ENCODE measurements at places on chromosomes 5 and 9.

DNA sequence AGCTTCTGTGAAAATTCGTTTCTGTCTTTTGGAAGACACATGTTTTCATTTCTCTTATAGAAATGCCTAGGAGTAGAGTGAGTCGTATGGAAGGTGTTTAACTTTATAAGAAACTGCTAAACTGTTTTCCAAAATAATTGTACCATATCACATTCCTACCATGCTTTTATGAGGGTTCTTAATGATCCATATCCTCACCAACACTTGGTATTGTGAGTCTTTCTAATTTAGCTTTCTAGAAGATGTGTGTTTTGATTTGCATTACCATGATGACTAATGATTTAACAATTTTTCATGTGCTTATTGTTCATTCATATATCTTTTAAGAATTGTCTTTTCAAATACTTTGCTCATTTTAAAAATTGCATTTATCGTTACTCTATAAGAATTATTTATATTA is 223.6 kb downstream of the COMMD10 start:
- DNase-seq = no peak

GRCh38 chr5:175479125-175479881 is 943 bp downstream of the SFXN1 start:
- DNase-seq = no peak

DNA sequence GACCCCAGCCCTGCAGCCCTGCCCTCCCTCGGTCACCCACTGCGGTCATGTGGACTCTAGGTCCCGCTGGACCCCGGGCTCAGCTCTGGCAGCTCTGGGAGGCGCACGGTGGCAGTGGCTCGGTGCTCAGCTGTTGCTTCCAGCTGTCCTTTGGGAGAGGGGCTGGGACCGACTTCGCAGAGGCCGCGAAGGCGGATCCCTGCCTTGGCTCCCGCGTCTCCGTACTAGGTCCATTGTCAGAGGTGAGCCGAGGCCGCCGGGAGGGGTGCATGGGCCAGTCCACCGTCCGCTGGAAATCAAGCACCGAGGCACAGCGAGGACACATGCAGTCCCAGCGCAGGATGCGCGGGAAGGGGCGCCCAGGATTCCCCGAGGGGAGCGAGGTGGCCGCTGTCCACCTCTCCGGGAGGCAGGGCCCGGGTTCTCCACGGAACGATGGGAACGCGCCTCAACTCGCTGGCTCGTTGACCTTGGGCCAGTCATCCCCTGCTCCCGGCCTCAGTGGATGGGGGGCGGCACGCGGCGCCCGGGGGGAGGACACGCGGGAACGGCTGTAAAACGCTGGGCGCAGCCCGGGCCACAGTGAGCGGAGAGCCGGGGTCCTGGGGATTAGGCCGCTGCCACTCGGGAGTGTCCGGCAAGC is 732 bp downstream of the GBGT1 start:
- DNase-seq = no peak

GRCh38 chr9:108205276-108205675 is 650.5 kb downstream of the ACTL7B start:
- DNase-seq = no peak

DNA sequence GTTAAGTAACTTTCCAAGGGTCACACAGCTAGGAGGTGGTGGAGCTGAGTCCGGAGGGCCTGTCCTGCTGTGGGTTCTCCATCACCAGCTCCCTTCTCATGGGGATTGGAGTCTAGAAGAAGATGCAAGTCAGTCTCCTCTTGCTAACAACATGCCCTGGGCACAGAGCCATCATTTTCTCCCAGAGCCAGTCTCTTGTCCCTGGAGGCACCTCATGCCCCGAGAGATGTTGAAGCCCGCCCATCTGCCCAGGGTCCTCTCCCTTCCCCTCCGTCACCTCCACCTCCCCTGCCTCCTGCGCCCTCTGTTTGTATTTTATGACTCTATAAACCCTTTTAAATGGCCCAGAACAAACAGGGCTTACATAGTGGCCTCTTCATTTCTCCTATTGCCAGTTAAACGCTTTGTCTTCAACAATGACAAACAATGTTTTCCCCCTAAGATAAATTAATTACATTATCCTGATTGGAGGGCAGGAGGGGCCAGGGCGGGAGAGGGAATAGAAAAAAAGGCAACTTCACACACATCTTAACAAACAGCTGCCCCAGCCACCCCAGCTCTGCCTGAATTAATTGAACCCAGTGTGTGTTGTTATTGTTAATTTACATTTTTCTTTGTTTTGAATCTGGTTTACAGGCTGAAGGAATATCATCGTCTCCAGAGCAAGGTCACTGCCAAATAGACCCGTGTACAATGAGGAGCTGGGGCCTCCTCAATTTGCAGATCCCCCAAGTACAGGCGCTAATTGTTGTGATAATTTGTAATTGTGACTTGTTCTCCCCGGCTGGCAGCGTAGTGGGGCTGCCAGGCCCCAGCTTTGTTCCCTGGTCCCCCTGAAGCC is 55.8 kb downstream of the ASS1 start:
- DNase-seq = no peak

GRCh38 chr5:115840873-115841272 is 492 bp downstream of the ATG12 start:
- no peak for DNase-seq

DNA sequence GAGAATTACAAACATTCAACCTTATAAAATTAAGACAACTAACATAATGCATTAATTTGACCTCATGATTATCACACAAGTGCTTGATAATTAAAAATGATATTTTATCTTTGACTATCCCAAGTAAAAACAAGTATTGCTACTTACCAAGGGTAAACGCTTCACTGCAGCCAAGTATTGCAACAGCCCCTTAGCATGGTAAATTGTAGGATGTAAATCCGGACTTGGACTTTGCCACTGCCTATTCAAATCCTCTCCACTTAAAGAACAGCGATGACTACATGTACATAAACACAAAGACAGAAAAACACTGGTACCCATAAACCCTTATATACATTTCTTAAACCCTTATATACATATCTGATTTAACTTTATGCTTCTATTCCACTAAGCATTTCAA is 155.1 kb downstream of the AGTPBP1 start:
- DNase-seq = no peak

DNA sequence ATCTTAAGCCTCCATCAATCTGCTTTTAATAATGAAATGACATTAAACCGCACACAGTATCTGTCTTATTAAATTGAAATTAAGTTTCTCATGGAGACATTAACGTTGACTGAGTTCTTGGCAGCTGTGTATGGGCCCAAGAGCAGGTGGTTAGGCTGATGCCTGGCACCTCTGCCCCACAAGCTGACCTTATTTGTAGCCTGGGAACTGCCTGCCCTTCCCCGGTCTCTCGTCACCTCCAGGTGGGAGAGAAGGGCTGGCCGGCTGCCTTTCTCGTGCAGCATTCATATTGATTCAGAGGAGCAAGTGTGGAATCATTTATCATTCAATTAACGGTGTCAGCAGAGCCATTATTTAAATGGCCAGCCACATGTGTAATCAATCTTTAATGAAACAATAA is 53.0 kb upstream of the FCN1 start:
- no peak for DNase-seq

GRCh38 chr5:111310711-111311620 is 86.8 kb downstream of the CAMK4 start:
- DNase-seq = no peak

GRCh38 chr9:133823189-133824105 is 85.3 kb upstream of the SARDH start:
- no peak for DNase-seq

GRCh38 chr5:136620016-136620419 is 254.7 kb upstream of the TRPC7 start:
- peak; percentile 75 for DNase-seq

GRCh38 chr5:29169886-29170285 is 2023.6 kb upstream of the CDH6 start:
- DNase-seq = no peak

DNA sequence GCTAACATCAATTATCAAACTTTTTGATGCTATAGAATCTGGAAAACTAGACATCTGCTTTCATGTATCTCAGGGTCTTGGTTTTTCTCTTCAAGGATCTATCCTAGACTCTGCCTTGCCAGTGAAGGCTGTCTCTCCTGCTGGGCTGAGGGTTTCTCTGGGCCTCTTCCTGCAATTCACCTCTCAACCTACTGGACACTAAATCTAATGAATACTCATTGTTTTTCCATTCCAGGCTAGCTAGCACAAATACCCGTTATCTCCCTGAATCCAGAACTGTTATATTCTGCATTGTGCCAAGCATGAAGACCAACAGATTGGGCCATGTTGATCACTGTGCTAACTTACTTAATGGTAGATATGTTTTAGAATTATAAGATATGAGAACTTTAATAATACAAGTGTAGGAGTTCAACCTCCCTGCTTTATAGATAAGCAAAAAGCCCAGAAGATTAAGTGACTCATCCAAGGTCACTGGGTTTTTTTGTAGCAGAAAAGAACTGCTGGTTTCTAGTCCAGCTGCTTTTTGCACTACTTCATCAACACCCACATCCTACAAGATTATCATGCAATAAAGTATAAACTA is 56.5 kb upstream of the RNF38 start:
- DNase-seq = peak; percentile 5

DNA sequence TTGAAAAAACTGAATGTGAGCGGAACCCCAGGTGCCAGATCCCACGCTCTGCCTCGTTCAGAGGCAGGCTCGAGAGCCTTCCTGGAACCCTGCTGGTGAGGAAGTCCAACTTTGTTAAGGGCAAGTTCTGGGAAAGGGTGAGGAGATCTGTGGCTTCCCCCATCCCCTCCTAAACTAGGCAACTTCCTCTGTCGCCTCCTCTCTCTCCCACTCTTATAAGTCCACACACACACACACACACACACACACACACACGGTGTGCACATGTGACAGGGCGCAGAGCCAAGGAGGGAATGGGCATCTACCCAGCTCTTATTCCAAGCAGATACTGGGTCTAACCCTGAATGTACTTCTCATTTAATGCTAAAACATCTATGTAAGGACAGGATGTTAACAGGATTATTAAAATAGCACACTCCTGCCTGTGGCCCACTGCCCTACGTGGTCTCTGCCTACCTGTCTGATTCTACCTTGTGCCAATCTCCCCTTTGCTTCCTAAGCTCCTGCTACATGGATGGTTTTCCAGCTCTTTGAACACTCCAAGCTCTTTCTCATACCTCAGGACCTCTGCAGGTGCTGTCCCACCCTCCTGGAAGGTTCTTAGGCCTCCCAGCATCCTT is 72.4 kb upstream of the FBXW11 start:
- no peak for DNase-seq

DNA sequence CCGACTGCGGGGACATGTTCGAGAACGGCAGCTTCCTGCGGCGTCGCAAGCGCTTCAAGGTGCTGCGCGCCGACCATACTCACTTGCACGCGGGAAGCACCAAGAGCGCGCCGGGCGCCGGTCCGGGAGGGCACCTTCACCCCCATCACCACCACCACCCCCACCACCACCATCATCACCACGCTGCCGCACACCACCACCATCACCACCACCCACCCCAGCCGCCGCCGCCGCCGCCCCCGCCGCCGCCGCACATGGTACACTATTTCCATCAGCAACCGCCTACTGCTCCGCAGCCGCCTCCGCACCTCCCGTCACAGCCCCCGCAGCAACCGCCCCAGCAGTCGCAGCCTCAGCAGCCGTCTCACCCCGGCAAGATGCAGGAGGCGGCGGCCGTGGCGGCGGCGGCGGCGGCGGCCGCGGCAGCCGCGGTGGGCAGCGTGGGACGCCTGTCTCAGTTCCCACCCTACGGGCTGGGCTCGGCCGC is 514 bp downstream of the FOXB2 start:
- DNase-seq = no peak

DNA sequence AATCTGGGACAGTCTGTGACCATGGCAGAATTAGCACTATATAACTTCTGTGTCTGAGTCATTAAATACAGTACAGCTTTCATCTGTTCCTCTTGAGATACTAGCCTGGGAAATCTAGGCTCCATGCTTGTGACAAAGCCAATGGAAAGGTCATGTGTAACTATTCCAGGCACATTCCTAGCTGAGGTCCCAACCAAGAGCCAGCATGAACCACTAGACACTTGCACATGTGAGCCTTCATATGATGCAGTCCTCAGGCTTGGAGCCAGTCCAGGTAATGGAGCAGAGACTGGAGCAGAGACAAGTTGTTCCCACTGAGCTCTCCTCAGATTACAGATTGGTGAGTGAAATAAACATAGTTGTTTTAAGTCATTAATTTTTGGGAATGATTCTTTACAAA is 412.4 kb upstream of the ZNF462 start:
- DNase-seq = no peak

DNA sequence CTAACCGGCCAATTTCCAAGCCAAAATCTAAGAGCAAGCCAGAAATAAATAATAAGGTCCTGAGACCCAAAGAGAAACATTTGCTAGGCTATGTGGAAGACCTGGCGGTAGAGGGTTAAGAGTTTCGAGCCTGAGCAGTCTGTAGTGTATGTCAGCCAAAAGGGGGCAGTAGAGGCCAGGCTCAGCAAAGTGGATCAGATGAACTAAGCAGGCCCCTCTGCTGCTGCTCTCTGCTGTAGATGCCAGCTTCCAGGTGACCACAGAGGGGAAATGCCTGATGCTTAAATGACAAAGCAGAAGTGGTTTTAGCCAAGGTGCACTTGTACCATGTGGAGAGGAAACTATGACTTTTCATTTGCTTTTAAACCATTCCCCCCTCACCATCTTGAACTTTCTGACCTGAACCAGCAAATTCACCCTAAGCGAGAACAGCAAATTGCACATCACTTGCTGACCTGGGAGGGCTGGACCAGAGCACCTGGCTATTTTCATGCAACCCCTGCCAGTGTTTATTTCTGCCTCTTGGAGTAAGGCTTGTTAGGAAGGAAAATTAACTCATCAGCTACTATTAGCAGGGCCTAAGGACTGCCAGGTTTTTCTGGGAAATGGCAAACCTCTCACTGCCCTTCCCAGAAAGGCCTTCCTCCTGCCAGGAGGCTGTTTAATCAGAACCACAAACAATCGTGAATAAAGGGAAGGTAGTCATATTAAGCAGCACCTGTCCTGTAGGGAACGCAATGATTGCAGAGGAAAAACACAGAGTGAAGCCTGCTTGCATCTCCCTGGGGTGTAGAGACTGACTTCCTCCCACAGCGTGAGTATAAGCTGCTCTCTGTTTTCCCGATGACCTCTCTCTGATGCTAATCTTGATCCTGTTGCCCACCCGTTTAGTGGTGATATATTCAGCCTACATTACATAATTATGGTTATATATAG is 818.2 kb downstream of the TLR4 start:
- DNase-seq = peak; percentile 73

- DNase-seq = no peak
These were observed 28.5 kb upstream of the IFNK start for GRCh38 chr9:27495480-27496134.

- peak; percentile 16 for DNase-seq
These were observed 423.3 kb downstream of the EFNA5 start for GRCh38 chr5:107247427-107247826.

- DNase-seq = no peak
These were observed 9.9 kb upstream of the SLC25A48 start for GRCh38 chr5:135824541-135825041.

All from EL (cell line).